CD4-positive, CD25-positive, alpha-beta regulatory T cell (primary cell): ENCODE measurements at places on chromosomes 5 and 9. TPM values are rescaled to one million over a fixed set of nuclear protein-coding genes. Genes with fewer than 3 reads are reported as not detected.

- DNase-seq: no peak
Observed at GRCh38 chr5:156396830-156397081, 69.8 kb downstream of the SGCD start.

DNA sequence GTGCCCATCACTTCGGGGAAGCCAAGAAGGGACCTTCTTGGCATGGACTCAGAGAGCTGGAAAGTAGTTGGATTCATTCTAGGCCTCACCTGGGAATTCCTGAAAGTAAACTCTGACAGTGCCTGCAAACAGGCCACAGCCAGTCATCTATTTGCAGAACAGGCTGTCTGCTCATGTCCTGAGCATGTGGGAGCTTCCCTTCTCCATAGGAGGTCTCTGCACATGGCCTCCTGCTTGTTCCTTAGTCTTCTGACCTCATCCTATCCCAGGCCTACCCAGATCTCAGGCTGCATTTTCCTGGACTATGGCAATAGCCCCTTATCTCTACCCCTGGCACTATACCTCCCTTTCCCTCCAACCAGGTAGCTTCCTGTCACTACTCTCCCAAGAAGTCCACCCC, 67.2 kb upstream of the FSTL4 start:
- no peak for DNase-seq

GRCh38 chr5:101338226-101338625, 435.1 kb upstream of the ST8SIA4 start:
- no peak for DNase-seq

DNA sequence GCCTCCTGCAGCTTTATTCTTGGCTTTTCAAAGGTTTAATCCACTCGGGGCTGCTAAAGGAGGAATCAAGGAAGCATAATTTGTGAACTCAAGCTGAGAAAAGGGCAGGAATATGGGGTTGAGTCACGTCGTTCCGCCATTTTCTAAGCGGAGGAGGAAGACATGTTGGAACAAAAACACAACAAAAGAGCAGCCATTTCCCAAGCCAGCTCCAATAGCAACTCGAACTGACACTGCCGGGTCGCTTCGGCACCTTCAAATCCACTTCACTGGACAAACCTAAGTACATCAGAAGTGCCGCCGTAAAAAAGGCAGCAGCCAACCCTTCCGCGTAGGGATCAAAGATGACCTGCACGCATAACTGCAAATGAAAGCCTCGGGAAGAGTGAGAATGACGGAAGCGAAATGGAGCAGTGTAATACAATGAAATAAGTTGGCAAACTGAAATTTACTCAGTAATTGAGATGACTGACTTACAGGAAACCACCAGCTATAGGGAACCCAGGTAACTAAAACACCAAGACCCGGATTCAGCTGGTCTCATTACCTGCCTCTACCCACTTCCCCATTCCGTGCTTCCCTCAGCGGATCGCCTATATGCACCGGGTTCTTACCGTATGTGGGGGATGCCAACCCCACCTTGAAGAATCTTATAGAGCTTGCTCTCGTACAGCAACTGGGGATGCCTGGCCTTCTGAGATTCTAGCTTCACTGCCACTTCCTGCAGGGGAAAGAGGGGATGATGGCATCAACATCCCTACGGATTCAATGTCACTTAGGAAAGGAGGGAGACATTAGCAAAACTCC, 1.6 kb downstream of the CSNK1A1 start:
- peak; percentile 26 for DNase-seq

DNA sequence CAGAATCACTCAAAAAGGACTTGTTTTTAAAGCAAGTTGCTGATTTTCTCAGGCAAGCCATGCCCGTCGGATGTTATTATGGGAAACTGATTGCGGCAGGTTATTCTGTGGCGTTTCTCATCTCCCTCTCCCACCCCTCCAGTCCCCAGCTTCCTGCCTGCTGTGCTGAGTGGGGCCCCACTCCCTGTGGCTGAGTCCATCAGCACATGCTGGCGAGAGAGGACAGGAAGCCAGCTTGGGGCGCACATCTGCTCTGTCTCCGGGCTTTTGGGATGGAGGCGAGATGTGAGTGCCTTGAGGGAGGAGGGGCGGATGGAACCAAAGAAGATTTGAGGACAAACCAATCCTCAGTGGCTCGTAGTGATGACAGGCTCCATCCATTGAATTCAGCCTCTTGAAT, 108.0 kb downstream of the DAPK1 start:
- no peak for DNase-seq

DNA sequence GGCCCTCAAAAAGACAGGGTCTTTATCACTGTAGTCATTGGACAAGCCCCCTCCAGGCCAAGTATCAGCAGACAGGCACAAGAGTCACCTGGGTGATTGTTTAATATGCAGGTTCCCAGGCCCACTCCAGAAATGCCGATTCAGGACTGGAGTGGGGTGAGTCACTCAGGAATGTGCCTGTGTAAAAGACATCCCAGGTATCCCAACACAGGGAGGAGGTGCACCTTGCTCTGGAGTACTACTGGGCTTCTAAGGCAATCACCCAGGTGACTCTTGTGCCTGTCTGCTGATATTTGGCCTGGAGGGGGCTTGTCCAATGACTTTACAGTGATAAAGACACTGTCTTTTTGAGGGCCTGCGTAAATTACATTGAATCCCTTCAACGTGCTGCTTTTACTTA, 40.6 kb downstream of the ACTL7B start:
- no peak for DNase-seq

DNA sequence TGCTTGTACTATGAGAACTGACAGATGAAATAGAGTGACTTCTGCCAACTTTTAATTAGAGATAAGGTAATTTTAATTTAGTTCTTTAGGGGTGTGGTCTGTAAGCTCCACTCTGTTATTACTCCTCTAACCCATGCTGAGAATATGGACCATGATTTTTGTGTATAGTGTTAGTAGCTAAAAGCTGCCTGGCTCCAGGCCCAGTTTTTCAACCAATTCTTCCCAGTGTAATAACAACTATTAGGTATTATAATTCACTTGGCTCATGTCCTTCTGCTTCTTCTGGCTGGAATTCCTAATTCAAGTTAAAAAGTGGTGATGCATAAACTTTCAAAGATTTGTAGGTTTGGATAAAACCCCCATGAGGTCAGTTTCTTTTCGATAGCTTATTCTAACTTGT, 216.3 kb downstream of the ISL1 start:
- DNase-seq: no peak

- no peak for DNase-seq
Observed at GRCh38 chr5:74149395-74149794, 491.1 kb downstream of the ENC1 start.

DNA sequence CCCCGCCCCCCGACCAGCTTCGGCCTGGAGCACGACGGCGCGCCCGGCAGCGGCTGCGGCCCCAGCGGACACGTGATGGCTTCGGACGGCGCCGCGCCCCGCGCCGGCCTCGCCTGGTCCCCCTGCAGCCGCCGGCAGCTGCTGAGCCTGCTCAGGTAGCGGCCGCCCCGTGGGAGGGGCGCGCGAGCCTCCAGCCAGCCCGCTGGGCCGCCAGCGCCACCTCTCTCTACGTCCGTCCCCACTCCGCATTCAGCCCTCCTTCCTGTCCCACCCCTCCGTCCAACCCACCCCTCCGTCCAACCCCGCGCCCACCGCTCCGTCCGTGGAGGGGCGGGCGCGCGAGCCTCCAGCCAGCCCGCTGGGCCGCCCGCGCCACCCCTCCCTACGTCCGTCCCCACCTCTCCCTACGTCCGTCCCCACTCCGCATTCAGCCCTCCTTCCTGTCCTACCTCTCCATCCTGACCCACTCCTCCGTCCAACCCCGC, 6.5 kb downstream of the ADAMTS13 start:
- no peak for DNase-seq

DNA sequence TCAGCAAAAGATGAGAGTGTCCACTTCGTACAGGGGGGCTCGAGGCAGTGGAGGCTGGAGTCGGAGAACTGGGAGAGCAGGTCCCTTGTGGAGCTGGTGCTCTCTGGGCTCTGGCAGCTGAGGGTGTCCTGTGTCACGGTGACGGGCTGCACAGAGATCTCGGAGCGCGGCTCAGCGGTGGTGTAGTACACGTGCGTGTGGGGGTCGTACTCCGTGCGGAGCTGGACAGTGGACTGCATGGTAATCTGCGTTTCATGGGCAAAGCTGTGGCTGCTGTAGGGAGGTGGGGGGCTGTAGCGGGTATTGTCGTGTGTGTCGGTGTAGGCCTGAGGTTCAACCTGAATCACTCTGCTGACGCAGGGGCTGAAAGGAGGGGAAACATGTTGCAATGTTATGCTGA, 48.0 kb downstream of the PTCH1 start:
- DNase-seq: no peak

DNA sequence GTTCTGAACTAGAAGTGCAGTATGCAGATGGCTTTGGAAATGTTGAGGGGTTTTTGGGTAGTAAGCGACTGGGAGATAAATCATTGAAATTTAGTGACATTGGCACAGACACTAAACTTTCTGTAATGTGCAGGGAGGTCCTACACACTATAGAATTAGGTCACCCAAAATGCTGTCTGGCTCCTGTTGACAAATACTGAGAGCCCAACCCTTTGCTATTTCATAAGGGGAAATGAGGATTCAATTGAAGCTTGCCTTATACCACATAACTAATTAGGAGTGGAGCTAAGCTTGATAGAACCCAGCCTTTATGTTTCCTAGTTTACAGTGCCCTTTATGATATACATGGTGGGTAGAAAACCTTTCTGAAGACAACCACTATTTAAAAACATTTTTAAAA, 22.6 kb downstream of the HMGXB3 start:
- no peak for DNase-seq

- DNase-seq: no peak
Observed at GRCh38 chr9:89430995-89431394, 66.9 kb downstream of the SEMA4D start.

GRCh38 chr9:88006511-88007290, 32.4 kb upstream of the CDK20 start:
- DNase-seq: no peak

GRCh38 chr5:107469064-107469463, 201.7 kb downstream of the EFNA5 start:
- no peak for DNase-seq

GRCh38 chr5:35205186-35205585, 25.1 kb downstream of the PRLR start:
- no peak for DNase-seq

DNA sequence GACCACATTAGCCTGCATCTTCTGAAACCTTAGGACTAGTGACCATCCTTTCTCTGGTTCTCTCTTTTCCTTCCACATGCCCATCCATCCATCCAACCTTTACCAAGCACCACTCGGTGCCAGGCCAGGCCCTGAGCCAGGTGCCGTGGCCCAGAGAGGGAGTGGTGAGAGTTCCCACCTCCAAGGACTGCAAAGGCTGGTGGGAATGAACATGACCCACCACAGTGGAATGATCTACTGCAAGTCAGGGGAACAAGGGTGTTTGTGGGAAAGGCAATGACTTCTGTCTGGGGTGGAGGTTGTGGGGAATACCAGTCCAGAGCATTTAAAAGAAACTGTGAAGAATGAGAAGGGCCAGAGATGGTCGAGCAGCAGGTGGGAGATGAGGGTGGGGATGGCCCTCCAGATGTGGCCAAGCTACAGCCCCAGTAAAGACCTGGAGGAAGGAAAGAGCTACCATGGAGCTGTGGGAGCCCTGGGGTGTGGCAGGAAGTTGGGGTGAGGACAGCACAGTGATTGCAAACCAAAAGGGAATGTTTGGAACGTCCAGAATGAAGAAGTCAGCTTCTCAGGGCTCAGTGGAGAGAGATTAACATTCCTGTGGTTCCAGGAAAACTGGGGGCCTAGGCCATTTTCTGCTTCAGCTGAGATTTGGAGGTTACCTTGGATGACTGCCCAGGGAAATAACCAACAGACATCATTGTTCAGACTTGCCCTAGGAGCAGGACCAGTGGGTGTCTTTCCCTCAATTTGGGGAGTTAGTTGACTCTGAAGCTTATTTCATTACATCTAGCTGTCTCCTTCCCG, 30.7 kb upstream of the CORO2A start:
- no peak for DNase-seq

- DNase-seq: no peak
Observed at GRCh38 chr5:18507114-18507513, 872.9 kb downstream of the TAF11L14 start.

- DNase-seq: no peak
Observed at GRCh38 chr9:21542787-21543186, 60.7 kb upstream of the IFNE start.

- no peak for DNase-seq
Observed at GRCh38 chr5:90898326-90899013, 339.9 kb downstream of the ADGRV1 start.

DNA sequence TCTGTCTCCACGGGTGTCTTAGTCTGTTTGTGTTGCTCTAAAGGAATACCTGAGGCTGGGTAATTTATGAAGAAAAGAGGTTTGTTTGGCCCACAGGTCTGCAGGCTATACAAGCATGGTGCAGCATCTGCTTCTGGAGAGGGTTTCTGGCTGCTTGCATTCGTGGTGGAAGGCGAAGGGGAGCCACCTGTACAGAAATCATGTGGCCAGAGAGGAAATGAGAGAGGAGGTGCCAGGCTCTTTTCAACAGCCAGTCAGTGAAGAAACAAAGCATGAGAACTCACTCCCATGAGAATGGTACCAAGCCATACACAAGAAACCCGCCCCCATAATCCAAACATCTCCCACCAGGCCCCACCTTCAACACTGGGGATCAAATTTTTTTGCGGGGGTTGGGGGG, 53.4 kb downstream of the PFDN1 start:
- no peak for DNase-seq

DNA sequence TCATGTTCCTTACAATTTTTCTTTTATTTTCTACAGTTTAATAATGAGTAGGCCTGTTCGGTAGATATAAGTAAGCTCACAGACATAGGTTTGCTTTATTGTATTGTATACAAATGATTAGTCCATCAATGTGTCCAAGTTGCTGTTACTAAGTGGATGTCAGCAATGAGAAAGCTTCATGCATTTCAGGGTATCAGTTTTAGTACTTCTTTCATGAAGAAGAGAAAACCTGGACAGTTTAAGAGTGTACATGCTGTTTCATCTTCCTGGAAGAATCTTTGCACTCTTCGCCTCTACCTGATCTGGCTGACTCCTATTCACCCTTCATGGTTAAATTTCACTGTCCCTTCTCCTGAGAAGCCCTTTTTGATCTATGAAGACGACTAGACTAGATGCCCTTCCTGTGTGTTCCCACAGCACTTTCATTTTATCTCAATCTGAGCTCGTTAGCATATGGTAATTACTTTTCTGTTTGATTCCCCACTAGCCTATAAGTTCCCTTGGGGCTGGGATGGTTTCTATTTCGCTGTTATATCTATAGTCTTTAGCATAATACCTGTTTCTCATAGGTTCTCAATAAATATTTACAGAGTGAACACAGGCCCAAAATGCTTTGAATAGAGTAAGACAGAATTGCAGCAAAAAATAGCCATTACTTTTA, 70.7 kb downstream of the CETN3 start:
- no peak for DNase-seq

The HMCN2 gene
- total RNA-seq: not detected

The CDC20B gene
- total RNA-seq: not detected

The CTSL gene
- 1.2 TPM for total RNA-seq

The PGM5 gene
- not detected for total RNA-seq

The FANCC gene
- total RNA-seq: 7.5 TPM

The C9orf40 gene
- total RNA-seq: 1.9 TPM

The IARS1 gene
- total RNA-seq: 67.1 TPM

The NTRK2 gene
- total RNA-seq: 0.12 TPM

The SLCO4C1 gene
- total RNA-seq: not detected

The FGF1 gene
- not detected for total RNA-seq

The AP3S1 gene
- total RNA-seq: 39.5 TPM

The NUTM2F gene
- total RNA-seq: not detected

The BSPRY gene
- total RNA-seq: 0.57 TPM
